ENCODE measurements at places on chromosomes 7 and 10. TPM values are rescaled to one million over a fixed set of nuclear protein-coding genes. Genes with fewer than 3 reads are reported as not detected.

DNA sequence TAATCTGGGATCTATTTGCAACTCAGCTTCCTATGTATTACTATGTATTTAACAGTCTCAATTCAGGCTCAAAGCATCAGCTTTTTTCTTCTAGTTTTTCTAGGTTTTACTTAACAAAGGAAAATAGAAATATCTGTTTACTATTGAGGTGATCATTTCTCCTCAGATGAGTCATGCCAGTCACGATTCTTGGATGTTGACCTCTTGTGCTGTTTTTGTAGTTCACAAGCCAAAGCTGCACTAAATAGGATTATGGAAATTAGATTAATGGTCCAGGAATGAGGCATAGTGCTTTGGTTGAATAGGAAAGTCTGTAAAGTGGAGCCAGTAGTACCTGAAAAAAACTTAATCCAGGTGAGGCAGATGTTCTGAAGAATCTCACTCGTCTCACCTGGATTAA, 198.3 kb upstream of the KAT6B start:
- no peak for DNase-seq

DNA sequence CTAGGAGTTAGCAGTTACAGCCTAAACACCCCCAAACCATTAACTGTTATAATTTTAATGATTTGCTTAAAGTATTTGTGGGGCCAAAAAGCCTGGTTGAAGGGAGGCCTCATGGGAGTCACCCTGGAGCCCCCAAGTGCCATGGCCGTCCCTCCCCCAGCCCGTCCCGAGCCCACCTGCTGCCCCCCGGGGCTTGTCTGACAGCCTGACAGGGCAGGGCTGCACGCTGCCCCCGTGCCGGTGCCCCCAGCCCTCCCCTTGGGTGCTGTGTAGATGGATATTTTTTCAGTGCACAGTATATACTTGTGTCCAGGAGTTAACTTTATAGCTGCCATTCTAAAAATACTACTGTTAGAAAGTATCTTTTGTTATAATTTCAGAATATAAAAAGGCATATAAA, 108.4 kb downstream of the CYTH3 start:
- no peak for DNase-seq

DNA sequence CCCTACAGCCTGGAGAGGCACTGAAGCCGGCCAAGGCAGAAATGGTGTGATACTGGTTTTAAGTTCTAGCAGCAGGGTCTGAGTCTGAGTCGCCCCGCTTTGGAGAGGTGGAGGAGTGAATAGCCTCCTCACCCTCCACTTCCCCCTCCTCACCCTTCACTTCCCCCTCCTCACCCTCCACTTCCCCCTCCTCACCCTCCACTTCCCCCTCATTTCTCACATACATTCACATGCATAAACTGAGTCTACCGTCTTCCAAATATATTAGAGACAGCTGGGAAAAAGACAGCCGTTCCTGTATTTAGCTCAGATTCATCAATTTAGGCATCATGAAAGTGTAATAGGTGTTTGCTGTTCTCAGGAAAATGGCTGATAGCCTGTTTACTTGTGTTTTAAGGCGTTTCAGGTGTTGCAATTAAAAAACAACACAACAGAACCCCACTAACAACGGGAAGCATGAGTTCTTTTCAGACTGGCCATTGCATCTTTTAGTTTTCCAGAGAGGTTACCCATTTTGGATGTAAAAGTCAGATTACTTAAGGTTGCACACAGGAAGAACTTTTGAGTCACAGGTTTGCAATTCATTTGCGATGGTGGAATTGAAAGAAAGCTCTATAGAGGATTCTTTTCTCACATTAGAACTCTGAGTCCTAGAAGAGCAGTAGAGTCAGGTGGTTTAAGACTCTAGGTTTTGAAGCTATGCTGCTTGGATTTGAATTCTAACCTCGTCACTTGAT, 861 bp downstream of the NRBF2 start:
- no peak for DNase-seq

The CDHR1 gene
- total RNA-seq: 6.4 TPM

The MSS51 gene
- total RNA-seq: 1.5 TPM

The MMD2 gene
- not detected for total RNA-seq
